ENCODE measurements at places on chromosomes 3 and 15.

DNA sequence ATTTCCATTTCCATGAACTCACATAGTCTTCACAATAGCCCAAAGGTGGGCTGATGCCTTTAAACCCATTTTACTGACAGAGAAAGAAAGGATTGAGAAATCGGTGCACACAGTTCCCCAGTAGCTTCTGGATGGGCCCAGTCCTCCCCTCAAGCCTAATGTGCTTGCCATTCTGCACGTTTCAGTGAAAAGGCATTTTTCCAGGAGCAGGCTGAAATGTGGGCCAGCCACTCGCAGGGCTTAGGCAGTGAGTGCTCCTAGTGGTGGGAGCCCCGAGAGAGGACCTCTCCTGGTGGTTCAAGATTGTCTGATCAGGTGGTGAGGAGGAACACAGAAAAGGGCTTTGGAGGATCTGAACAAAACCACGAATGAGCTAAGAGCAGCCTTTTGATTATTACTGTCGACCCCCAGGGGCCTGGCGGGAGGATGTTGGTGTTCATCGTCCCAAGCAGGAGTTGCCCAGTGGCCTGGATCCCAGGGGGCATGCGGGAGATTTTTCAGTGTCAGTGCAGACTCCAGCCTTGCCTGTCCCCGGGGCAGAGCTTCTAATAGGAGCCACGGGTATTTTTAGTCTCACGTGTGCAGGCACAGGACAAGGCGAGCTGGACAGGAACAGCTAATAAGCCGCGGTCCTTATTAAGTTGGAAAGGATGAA lies 8.7 kb upstream of the KY start:
- no peak for DNase-seq

DNA sequence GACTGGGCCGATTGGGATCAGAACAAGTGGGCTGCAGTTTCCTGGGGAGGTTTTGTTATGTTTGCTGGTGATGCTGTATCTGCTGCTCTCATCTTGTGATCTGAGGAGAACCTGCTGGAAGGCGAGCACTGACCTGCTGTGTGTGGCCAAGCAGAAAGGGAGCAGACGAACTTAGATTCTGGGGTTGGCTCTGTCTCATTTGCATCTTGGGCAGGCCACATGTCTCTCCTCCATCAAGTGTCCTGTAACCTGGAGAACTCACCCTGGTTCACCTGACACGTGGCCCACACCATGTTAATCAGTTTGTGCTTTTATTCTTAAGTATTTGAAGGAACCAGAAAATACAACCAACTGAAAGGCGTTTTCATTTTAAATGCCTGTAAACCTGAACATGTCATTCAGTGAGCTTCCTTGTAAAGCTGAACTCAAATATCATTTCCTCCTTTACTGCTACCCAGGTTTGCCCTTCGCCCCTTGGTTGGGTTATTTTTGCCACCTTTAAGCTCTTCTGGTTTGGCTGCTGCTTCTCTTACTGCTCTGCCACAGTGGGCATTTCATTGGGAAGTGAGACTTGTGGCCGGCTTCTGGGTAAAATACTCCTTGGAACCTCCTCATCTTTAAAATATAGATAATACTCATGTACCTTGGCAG lies 33.5 kb upstream of the TRAK1 start:
- no peak for DNase-seq

- DNase-seq: no peak
Observed at GRCh38 chr3:56408761-56409196, 59.5 kb downstream of the ERC2 start.

DNA sequence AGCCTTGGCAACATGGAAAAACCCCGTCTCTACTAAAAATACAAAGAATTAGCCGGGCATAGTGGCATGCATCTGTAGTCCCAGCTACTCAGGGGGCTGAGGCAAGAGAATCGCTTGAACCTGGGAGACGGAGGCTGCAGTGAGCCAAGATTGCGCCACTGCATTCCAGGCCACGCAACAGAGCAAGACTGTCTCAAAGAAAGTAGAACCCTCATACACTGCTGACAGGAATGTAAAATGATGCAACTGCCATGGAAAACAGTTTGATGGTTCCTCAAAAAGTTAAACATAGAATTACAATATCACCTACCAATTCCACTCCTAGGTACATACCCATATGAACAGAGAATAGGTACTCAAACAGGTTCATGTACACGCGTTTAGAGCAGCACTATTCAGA lies 158.9 kb downstream of the TBC1D5 start:
- DNase-seq: no peak

DNA sequence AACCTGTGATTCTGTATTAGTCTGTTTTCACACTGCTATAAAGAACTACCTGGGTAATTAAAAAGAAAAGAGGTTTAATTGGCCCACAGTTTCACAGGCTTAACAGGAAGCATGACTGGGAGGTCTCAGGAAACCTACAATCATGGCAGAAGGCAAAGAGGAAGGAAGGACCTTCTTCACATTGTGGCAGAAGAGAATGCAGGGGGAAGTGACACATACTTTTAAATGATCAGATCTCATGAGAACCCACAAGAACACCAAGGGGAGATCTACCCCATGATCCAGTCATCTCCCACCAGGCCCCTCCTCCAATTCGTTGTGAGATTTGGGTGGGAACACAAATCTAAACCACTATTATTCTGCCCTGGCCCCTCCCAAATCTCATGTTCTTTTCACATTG lies 6.1 kb downstream of the ZKSCAN7 start:
- no peak for DNase-seq

GRCh38 chr3:149371001-149371722 lies 6.3 kb downstream of the TM4SF1 start:
- no peak for DNase-seq

- no peak for DNase-seq
Observed at GRCh38 chr3:180252683-180253082, 215.9 kb upstream of the PEX5L start.

DNA sequence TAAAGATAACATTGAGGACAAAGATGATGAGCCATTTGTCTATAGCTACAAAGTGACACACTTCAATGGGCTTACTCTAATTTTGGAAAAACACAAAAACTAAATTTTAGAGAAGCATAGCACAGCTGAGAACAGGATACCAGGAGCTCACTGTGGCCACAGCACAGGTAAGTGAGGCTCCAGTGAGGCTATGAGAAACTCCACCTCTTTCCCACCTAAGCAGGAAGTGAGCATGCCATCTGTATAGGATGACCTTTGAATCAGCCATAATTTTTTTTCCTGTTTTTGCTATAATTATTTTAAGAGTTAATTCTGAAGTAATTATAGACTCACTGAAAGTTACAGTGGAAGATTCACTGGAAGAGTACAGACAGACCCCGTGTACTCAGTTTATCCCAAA lies 82.1 kb upstream of the DCLK3 start:
- no peak for DNase-seq
